ENCODE measurements at places on chromosomes 11 and 22.

DNA sequence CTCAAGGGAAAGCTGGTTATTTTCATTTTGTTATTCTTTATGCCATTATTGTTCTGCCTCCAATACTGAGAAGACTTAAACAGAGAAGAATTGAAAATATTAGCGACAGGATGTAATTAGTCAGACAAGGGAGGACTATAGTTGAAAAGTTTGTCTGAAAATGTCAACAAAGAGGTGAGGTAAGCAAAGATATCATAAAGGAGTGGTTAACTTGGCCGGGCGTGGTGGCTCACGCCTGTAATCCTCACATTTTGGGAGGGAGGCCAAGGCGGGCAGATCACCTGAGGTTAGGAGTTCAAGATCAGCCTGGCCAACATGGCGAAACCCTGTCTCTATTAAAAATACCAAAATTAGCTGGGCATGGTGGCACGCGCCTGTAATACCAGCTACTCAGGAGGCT is 4.1 kb upstream of the HYLS1 start:
- DNase-seq = no peak

DNA sequence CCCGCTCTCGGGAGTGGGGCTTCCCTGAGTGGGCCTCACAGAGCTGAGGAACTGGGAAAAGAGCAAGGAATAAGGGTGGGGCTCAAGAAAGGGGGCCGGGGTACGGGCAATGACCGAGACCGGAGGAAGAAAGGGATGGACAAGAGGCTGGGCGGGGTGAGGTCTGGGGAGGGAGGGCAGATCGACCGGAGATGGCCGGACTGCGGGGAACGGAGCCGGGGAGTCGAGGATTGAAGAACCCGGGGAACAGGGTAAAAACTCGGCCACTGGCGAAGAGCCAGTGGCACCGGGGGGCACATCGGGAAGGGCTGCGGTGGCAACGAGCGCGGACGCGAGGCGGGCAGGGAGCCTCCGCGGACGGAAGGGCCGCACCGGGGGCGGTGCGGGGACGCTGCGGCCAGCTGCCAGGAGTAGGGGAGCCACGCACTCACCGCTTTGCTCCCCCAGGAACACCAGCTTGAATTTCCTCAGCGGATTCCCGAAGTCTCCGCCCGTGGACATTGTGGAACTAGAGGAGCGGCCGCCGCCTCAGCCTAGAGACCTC is 667 bp downstream of the RAB6A start:
- no peak for DNase-seq

- DNase-seq = no peak
Measured at GRCh38 chr11:16825968-16826367, 87.5 kb downstream of the C11orf58 start.

- peak; percentile 1 for DNase-seq
Measured at GRCh38 chr11:113401718-113402117, 14.1 kb downstream of the ANKK1 start.

DNA sequence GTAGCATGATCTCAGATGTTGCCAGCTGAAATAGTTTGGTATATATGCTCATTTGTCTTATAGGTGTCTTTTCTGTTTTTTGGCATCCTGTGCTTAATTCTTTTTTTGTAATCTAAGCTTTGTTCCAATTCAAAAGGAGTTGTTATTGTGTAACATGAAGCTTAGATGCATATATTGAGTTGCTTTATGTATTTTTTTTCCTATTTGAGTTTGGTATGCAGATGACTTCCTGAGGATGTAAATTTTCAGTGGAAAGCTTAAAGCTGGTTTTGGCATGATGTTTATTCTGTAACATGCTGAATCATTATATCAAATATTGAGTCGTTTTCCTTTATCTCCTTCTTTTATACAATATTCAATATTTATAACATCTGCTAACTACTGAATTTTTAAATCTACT is 69.4 kb downstream of the DDX10 start:
- no peak for DNase-seq

DNA sequence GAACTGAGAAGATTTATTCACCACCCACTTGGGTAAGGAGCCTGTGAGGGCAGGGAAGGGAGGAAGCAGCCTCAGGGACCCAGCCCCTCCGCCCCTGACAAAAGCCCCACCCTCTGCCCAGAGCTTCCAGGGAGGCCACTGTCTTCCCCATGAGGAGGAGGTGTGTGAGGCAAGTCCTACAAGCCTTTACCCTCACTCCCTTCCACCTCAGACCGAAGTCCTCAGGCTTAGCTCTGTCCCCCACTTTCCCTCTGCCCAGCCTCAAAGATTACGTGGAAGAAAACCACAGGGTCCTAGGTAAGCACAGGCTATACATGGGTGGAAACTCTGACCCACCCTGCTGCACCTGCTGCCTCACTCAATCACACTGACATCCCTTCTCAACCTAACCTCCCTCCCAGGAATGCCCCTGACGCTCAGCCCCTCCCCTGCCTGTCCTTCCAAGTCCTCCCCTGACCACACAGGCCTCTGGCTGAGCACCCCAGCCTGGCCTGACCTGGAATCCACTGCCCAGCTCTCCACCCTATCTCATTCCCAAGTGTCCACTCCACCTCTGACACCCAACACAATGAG is 3.6 kb upstream of the ARAP1 start:
- no peak for DNase-seq

DNA sequence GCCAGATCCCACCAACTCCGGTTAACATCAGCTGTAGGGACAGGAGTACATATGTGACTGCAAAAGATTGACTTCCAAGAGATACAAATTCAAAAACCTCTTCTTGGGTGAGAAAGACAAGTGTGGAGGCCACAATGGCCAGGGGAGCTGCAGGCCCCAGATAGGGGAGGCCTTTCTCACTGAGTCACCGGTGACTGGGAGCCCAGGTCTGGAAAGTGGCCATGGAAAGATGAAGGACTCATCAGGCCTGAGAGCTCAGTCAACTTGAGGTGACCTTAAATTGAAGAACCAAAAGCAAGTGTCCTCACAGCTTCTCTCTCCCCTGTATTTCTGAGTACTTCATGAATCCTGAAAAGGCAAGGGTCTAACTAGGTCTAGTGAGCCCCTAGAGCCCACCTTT is 90.4 kb upstream of the CLPB start:
- no peak for DNase-seq

DNA sequence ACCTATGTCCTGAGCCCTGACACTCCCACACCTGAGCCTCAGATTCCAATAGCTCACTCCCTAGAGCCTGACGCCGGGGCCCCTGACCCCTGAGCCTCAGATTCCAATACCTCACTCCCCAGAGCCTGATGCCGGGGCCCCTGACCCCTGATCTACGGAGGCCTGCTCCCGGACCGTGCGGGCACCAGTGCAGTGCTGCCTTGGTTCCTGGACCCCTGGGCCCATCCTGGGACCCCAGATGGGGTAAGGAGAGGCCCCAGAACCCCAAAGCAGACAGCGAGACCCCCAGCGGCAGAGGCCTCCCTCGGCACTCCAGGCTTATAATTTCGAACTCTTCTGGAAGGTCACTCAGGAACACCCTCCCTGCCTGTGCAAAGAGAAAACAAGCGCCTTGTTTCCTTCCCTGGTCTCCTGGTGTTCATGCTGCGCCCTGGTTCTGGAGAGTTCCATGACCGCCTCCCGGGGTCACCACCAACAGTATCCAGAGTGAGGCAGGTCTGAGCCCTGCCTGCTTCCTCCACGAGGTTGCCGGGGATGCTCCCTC is 7.5 kb downstream of the SUSD2 start:
- no peak for DNase-seq

GRCh38 chr22:47071078-47071806 is 308.8 kb downstream of the TBC1D22A start:
- no peak for DNase-seq

- no peak for DNase-seq
Measured at GRCh38 chr11:134516529-134516928, 104.5 kb upstream of the B3GAT1 start.

GRCh38 chr22:49151256-49152126 is 676.2 kb downstream of the BRD1 start:
- DNase-seq = no peak

GRCh38 chr11:100851584-100852152 is 164.6 kb downstream of the ARHGAP42 start:
- DNase-seq = no peak

DNA sequence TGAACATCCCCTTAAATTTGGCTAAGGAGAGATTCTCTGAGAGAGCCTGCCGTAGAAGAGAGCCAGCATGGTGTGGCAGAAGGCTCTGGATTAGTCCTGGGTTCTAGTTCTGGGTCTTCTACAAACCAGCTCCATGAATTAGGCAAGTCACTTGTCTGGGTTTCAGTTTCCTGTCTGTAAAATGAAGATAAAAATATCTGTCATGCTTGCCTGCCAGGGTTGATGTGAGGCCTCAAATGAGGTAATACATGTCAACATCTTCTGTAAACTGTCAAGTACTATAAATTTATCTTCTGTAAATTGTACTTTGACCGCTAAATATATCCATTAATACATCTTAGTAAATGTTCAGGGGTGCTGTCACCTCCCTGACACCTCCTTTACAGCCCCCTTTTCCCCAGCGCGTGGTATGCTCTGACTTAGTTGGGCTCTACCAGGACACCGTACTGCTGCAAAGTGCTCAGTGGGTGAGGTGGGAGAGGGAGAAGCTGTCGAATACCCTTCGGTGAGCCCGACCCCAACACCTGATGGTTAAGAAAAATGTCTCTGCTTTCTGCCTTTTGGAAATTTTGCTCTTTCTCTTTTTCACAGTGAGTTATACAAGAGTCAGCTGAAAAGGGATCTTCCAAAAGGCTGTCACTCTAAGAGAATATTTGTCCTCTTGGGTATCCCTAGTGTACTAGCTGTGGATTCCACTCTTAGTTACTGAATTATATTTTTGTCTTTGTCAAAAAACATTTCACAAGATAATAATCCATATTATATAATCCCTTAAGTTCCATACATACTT is 15.0 kb downstream of the RBX1 start:
- no peak for DNase-seq

DNA sequence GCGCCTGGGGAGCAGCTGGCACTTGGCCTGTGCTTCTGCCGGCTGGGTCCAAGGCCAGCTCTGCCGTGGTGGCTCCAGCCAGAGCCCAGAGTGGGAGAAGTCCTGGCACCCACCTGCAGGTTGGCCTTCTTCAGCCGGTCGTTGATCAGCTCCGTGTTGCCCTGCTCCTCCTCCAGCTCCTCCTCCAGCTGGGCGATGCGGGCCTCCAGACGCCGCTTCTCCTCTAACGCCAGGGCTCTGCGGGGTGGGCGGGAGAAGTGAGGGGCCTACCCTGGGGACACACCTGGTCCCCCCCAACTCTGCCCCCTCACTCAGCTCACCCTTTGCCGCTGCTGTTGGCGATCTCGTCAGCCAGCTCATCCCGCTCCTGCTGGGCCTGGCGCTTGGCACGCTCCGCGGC is 32.6 kb downstream of the APOL1 start:
- no peak for DNase-seq

DNA sequence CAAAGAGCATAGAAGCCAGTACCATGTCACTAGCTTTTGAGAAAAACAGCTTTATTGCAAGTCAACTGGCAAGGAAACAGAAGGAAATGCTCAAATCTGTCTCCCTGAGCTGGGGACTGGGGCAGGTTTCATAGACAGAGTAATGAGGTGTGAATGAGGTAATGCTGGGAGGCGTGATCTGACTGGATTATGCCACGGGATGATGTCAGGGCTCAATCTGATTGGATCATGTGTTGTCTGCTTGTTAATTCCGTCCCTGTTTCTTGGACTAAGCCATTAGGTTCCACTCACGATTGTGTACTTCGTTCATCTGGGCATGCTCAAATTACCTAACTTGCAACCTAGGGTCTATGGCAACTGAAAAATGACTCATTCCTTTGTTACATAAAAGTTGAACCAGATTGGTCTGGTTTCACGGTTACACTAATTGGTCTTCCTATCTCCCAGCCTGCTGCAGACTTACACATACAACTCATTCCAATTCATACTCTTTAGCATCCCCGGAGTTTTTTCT is 20.2 kb upstream of the OR10A5 start:
- DNase-seq = no peak

- DNase-seq = peak; percentile 55
Measured at GRCh38 chr11:69232821-69233743, 60.9 kb upstream of the MYEOV start.

GRCh38 chr11:111098091-111098490 is 147.4 kb upstream of the POU2AF2 start:
- no peak for DNase-seq

DNA sequence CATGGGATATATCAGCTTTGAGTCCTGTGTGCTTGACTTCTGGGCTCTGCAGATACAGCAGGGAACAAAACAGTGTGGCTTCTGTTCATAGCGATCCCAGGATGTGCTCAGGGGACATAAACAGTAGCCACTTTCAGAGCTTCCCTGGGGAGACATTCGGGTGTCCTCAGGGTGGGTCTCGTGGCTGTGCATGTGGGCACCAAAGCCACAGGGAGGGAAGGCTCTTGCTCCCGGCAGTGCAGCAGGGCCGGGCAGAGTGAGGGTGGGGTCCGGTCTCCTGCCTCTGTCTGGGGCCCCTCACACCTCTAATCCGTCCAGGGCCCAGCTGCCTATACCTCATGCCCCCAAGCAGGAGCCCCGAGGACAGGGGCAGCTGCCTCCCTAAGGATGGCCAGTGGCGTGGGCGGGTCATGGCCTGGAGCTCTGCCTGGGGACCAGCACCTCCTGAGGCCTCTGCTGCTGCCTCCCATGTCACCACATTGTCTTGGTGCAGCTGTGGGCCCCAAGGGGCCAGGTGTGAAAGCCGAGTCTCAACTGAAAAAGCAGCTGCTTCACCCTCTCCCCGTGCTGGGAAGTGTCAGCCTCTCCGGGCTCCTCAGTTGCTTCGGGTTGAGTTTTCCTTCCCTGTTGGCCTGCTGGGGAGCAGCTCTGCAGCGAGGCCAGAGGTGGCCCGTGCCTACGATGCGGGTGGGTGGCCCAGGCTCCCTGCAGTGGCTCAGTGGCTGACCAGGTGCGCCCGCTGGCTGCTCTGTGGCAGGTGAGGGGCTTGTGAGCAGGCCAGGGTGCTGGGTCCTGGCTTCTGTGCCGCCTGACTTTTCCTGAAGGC is 3.8 kb downstream of the TPCN2 start:
- DNase-seq = no peak

GRCh38 chr11:88300888-88301487 is 36.5 kb downstream of the CTSC start:
- no peak for DNase-seq

- DNase-seq = no peak
Measured at GRCh38 chr11:87339416-87339815, 301.7 kb downstream of the TMEM135 start.

- DNase-seq = peak; percentile 67
Measured at GRCh38 chr11:57480409-57481137, 20.2 kb downstream of the RTN4RL2 start.

GRCh38 chr22:46060292-46061123 is 83.5 kb upstream of the WNT7B start:
- no peak for DNase-seq
